ENCODE measurements at places on chromosomes 1 and 21. TPM values are rescaled to one million over a fixed set of nuclear protein-coding genes. Genes with fewer than 3 reads are reported as not detected.

DEPDC1 gene
- total RNA-seq: 29.6 TPM

FAM167B gene
- 1.1 TPM for total RNA-seq

SLAMF7 gene
- 4.5 TPM for total RNA-seq

GRCh38 chr1:46406881-46407608, 12.9 kb downstream of the FAAH start:
- no peak for ATAC-seq

DNA sequence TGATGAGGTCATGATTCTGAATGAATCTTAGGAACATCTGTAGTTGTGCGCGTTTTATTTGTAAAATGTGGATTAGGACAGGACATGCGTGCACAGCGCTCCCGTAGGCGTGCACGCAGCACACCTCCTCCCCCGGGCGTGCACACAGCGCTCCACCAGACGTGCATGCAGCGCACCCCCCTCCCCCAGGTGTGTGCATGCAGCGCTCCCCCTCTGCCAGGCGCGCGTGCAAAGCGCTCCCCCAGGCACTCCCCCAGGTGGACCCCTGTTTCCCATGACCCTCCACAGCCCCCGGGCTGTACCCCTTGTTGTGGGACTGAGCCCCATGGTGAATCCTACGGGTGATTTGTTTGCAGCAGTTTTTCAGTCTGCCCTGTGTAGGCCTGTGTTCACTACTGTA, 61.6 kb downstream of the S100B start:
- ATAC-seq: no peak

GRCh38 chr21:26842974-26843932, 2.0 kb downstream of the ADAMTS1 start:
- ATAC-seq: peak; percentile 28

DNA sequence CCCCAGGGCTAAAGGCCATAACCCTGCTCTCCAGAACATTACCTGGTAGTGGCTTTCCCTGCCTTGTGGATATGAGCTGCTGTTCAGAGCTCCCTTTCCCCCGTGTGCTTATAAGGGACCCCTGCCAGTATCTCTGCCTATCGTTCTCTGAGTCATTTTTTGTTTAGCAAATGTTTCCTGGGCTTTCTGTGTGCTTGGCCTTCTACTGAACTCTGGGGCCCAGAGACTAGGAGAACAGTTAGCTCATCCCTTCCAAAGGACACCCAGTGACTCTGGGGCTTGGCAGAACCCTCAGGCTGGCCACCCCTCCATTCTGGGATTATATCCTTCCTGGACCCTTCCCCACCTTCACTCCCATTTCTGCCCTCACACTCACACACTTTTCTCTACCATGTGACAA, 80.8 kb upstream of the POU3F1 start:
- no peak for ATAC-seq

DNA sequence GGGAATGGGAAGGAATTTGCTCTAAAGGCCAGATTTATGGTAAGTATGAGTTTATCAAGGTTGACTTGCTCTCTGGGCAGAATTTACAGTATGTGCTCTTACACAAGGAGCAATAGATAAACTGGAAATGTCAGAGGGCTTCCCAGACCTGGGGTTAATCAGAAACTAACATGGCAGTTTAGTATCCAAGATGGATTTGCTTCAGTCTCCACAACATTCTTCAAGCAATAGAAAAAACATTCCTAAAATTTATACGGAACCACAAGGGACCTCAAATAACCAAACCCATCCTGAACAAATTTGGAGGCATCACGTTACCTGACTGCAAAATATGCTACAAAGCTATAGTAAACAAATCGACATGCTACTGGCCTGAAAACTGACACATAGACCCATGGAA, 606.7 kb upstream of the CHRM3 start:
- ATAC-seq: no peak

DNA sequence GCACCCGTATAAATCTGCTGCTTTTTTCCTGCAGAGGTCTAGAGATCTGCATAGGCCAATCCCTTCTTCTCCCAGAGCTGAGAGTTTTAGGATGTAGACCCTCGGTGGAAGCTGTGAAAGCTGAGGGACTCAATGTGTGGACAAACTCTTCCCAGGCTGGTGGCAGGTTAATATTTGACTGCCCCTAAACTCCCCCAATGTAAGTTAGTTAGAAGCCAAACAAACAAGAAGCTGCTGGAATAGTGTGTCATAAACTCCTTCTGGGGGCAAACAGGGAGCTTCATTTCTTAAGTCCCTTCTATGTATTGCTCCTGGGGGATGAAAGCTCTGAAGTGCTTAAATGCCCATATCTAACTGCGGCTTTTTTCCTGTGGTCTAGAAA, 72.3 kb downstream of the SCMH1 start:
- ATAC-seq: no peak

DNA sequence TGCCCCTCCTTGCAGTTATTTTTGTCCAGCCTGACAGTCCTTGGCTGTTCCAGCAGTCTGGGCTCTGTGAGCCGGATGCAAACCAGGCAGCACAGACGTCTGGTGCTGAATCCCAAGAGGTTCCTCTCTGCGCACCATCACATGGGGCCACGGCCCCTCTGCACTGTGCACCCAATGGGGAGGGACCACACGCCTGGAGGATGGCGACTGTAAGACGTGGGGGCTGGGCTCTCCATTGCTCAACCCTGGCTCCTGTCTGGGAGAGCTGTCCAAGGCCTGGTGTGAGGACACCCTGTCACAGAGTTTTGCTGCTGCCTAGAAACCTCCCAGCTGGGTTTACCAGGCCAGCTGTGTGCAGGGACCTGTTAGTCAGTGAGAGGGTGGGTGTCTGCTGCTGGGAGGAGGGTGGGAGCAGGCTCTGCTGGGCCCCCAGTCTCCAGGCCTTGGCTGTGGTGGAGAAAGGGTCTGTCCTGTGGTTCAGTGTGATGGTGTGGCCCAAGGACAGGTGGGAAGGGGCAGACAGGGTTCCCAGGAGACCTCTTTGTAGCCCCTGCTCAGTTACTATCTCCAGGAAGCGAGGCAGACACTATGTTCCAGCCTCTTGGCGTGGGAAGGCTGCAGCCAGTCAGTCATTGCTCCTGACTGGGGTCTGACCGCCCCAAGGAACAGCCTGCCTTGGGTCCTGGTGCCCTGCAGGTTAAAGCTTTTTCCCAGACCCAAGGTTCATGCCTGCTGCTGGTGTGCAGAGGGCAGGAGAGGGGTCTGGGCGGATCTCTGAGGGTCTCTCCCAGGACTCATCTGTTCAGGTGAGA, 13.8 kb downstream of the HEYL start:
- ATAC-seq: no peak

DNA sequence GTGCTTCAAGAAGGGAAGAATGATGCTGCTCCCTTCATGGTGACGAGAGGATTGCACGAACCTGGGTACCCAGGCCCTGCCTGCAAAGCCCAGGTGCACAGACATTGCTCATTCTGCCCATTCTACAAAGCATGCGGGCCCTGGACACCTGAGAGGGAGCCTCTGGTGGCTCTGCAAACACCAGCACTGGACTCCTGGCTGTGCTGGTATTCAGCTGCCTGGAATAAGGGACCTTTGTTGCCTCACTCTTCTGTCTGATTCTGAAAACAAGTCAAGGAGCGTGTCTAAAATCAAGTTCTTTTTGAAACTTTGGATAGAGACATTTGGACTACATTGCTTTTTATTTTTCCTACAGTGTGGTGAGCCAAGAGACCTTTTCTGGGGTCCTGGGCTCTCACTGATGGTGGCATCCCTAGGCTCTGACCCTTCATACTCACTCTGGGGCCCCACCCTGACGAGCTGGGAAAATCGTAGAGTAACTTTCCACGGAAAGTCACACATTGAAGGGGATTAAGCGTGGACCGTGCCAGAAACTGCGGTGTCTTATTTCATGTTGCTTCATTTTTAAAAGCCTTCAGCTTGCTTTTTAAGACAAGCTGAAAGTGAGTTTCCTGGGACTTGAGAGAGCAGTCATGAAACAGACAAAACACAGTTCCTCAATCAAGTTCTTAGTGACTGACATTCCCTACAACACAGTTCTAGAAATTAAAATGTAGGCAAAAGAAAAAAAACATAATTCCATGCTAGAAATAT, 24.0 kb downstream of the ABCA4 start:
- no peak for ATAC-seq
